ENCODE measurements at places on chromosomes 7 and 10.
A peak's percentile ranks its signal among the peaks of the same experiment; 100 is the strongest.

DNA sequence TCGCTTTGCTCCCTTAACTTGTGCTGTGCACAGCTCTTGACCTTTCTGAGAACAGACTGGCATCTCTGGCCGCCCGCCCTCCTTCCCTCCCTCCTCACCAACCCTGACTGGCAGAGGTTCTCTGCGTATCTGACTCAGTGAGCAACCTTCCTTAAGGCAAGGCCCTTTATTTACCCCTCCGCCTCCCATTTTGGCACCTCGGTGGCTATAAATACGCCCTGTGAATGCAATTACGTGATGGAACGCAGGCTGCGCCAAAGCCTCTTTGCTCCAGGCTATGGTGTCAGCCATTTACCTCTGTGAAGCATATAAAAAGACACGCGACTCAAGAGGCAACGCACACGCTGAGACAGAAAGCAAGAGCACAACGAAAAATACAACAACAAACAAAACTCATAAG lies 764.3 kb downstream of the SUGCT start:
- DNase-seq = no peak

DNA sequence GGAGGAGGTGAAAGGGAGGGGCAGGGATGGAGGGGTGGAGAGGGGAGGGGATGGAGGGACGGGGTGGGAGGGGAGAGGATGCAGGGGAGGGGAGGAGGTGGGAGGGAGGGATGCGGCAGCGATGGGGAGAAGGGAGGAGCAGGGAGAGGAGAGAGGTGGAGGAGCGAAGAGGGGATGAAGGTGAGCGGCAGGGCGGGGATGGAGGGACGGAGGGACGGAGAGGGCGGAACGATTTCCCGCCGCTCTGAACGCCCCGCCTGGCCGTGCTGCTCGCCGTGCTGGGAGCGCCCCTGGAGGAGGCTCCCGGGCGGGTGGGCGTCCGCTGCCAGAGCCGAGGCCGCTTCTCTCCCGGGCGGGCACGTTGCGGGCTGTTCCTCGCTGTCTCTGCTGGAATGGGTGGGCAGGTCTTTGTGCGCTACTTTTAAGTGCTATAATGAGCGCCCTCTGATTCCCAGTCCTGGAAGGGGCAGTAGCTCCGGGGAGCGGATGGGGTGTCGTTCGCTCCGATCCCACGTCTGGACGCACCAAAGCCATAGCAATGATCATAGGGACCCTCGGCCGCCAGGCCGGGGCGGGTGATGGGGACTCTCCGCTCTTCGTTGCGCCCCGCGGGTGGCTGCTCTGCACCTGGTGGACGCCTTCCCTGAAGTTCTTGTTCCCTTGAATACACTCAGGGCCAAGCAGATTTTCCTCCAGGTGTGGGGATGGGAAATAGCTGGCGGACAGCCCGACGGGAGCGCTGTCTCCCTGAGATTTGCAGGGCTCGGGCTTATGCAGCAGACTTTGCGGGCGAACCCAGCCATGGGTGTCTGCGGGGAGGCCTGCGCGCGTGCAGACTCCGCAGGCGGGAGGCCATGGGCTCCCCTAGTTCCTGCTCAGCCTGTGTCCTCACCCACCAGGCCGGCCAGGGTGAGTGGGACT lies 81.1 kb upstream of the CPXM2 start:
- no peak for DNase-seq

DNA sequence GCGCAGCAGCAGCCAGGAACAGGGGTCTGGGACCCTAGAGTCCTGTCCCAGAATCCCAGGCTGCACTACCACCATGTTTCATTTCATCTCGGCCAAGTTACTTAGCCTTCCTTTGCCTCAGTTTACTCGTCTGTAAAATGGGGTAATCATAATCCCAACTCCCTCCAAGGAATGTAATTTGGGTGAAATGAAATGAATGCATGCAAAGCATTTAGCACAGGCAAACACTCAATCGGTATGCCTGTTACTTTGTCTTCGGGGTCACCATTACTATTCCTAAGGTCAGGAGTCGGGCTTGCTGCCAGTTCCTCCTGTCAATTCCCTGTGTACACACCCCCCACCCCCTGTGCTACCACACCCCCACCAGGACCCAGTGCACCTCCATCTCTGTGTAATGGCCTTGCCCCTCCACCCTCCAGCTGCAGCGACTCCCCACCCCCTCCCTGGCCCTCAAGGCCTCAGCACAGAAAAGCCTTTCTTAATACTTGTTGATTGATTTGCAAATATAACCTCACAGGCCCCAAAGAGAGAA lies 1.7 kb downstream of the TNS3 start:
- DNase-seq = no peak

- peak; percentile 77 for DNase-seq
Observed at GRCh38 chr7:143279186-143280098, 5.3 kb upstream of the TMEM139 start.

- no peak for DNase-seq
Observed at GRCh38 chr7:47722126-47722525, 140.2 kb upstream of the TNS3 start.

DNA sequence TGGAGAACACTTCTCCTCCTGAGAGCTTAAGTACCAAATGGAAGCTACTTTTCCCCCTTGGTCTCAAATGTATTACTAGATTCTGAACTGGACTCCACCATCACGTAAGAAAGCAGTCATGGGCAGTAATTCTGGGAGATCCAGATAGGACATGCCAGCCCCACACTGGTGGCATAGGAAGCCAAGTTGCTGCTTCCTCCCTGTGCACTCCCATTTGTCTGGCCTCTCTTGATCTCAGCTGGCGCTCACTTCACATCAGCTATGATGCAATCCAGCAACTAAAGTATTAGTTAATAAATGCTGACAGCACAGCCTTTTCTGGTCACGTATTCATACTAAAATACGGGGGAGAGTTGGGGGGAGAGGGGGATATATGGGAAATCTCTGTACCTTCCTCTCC lies 3.4 kb upstream of the IL6 start:
- DNase-seq = peak; percentile 83
